ENCODE measurements at places on chromosomes 7 and 10.

DNA sequence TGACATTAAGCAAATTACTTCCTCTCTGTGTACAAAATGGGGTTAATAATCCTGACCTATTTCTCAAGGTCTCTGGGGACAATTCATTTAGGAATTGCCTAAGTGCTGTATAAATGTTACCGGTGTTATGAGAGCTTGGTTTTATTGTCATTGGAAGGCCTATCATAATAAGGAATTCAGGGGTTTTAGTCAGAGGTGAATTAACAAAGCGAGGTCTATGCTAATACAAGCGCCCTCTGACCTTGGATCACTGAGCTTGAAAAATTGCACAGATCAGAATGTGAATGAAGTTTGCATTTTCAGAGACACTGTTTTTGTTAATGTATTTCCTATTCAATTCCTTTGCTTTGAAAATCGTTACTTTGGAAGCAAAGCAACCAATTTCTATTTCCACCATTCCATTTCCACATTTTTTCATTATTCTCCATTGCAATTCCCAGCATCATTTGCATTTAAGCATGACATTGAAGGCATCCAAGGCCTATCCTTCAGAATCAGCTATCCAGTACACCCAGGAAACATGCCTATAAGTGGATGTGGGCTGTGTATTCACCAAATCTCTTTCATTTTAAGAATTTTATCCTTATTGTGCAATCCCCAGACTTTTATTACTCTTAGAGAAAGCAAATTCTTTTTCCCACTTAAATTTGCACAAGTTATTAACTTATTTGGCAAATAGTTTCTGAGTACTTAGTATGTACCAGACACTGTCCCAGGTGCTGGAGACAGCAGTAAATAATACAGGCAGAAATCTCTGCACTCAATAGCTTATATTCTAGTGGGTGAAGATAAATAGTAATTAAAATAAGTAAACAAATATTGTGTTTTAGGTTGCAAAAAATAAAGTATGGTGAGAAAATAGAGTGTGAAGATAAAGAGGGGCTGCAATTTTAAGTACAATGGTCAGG is 133.1 kb downstream of the NRCAM start:
- DNase-seq, result no peak

GRCh38 chr10:78860260-78860914 is 208.4 kb upstream of the ZMIZ1 start:
- no peak for DNase-seq

GRCh38 chr10:79353000-79353406 is 5.7 kb downstream of the PPIF start:
- no peak for DNase-seq

- no peak for DNase-seq
Measured at GRCh38 chr7:25546306-25546705, 318.0 kb upstream of the NPVF start.

DNA sequence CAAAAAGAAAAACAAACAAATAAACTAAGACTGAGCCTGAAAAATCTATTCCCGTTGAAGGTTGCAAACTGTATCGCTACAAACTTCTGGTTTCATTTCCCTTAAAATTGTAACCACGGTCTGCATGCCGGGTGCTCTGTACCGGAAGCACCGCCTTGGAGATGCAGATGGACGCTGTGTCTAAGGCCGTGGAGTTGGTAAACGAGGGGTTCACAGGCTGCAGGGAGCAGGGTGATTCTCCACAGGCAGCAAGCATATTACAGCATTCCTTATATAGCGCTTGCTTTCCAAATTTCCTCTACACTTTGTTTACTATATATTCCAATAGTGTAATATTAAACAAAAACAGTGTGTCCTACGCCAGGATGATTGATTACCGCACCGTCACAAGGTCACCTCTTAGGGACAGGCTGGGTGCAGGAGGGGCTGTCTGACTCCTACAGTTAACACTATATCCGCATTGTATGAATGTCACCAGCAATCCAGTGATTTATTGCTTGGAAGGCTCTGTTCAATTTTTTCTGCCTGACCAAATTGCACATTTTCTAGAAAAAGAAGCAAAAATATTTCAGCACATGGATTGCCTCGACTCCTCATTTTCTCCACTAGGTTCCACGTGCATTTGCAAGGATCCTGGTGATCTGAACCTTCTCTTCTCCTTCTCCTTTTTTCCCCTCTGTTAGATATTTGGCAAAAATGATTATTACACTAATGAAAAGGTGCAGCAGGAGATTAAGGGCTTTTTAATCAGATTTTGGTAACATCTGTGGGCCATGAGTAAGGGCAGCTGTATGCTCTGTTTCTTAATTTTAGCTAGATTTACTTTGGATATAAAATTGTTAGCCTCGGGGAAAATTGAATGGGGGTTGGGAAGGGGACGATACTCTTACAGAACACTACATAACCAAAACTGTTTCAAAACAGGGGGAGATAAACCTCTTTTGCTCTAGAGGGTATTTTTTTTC is 325.8 kb upstream of the MGMT start:
- no peak for DNase-seq
